ENCODE measurements at places on chromosomes 2 and 18.

DNA sequence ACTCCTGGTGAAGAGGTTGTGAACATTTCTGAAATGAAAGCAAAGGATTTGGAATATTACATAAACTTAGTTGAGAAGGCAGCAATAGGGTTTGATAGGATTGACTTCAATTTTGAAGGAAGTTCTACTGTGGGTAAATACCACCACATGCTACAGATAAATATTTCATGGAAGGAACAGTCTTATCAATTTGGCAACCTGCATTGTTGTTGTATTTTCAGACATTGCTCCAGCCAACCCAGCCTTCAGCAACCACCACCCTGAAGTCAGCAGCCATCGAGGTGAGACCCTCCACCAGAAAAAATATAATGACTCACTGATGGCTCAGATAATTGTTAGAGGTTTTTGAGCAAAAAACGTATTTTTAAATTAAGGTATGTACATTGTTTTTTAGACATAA, 10.0 kb downstream of the RDH14 start:
- no peak for DNase-seq

DNA sequence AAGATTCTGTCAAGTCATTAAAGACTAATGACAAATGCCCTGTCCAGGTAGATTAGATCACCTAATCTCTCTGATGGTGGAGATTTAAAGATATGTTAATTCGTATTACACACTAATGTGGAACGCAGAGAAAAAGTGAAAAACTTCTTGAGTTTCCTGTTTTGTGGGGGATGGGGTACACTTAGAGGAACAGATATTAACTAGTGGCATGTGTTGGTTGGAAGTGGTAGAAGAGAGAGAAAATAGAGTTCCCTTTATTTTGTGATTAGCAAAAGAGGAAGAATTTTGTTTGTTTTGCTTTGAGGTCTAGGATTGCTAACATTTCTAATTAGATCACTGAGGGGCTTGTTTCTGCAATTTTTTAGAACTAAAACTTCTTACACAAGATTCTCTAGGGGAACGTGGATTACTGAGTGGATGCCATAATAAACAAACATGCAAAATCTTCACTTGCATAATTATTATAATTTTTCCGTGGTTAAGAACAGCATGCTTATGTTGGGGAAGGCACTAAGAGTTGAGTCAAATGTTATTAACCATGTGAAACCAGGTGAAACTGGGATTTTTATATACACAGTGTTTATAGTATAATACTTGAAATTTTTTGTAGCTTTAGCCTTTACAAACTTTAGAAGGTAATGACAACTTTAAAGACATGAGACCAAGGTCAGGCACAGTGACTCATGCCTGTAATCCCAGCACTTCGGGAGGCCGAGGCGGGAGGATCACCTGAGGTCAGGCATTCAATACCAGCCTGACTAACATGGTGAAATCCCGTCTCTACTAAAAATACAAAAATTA, 97.4 kb upstream of the STK17B start:
- DNase-seq = no peak

DNA sequence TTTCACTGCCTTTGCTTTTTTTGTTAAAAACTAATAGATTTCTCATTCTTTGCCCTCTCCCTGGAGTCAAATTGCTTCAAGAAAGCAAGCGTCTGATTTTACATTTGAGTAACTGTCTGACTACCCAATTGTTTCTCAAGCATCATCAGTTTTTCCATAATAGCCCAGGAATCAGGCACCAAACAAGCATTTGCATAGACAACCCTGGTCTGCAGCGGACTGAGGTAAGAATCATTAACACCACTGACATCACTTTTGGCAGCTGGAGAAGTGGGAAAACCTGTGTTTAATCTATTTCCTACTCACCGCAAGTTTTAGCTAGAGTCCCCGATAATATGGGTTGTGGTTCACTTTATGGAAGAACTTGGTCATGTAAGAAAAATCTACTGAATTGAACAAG, 55.7 kb downstream of the IRS1 start:
- DNase-seq = no peak

GRCh38 chr2:168439536-168439935, 16.5 kb upstream of the CERS6 start:
- no peak for DNase-seq

DNA sequence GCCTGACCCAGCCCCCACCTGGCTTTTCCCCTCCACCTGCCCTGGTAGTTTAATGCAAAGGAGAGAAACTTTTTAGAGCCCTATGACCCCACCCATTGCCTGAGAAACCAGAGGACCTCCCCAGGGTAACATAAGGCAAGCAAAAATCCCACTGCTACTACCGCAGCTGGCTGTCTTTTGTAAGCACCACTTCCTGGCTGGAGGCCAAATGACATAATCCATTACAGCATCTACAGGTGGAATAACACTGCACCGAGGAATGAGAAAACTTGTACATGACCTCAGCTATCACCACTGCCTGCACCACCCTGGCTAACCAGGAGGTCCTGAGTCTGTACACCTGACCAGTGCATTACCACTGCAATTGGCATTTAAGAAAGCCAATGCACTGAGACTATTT, 149.6 kb upstream of the GALNT5 start:
- DNase-seq = no peak

DNA sequence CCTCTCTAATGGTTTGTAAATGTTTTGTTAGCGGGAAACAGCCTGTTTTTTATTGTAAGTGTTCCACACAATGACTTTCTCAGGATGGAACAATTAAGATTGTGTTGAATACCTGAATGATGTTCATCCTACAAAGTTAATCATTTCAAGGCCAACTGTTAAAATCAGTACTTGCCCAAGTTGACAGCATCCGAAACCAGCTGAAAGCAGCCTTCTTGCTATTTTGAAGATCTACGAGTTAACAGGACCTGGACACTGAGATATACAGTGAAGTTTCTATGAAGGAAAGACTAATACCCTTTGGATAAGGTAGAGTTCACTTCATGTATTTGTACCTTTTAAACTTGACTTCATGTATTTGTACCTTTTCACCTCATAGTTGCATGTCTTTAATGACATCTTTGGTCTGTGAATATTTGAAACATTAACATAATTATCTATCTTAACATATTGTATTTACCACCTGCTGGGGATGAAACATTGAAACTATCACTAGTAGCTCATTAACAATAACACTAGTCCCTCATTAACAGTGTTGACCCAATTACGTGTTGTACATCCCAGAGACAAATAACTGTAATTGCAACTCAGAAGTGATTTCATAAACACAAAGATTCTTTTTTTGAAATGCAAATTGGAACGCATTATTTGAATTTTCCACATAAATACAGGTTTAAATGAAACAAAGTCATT, 556.0 kb upstream of the MEX3C start:
- no peak for DNase-seq

DNA sequence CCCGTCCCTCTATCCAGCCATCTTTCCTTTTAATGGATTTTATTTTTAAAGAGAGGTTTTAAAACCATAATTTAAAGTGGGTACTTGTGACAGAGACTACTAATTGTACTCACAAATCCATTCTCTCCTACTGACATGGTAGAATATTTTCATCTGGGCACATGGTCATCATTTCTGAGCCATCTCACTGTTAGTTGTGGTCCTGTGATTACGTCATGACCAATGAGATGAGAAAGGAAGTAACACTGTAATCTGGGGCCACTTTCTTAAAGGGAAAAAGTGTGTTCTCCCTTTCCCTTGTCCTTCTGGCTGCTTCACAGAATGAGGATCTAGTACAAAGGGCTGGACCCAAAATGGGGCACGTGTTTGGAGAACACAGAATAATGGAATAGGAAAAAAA, 538.7 kb downstream of the CMPK2 start:
- no peak for DNase-seq

- DNase-seq = no peak
Measured at GRCh38 chr2:62197011-62197924, 1.4 kb downstream of the B3GNT2 start.

DNA sequence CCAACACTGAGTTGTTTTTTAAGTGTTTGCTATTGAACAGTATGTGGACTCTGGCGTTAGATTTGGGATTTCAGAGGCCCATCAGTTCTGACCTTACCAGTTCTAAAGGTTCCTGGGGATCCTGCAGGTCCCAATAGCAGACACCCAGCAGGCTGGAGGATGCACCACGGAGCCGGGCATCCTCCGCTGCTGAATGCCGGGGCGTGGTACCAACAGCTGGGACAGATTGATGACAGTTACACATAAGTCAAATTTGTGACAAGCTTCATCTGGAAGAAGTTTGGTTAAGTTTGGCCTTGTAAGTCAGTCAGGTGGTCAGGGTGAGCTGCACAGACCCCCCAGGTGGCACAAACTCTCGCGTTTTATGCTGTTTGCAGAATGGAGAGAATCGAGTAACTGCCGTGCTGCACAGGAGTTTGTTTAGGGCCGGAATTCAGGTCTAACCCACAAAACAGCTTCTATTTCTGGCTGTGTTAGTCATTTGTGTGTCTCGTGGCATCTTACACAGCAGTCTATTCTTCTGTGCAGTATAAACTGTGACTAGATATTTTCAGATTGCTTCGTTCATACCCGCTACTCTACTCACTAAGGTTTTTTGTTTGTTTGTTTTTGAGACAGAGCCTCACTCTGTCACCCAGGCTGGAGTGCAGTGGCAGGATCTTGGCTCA, 19.2 kb downstream of the CTDP1 start:
- no peak for DNase-seq

DNA sequence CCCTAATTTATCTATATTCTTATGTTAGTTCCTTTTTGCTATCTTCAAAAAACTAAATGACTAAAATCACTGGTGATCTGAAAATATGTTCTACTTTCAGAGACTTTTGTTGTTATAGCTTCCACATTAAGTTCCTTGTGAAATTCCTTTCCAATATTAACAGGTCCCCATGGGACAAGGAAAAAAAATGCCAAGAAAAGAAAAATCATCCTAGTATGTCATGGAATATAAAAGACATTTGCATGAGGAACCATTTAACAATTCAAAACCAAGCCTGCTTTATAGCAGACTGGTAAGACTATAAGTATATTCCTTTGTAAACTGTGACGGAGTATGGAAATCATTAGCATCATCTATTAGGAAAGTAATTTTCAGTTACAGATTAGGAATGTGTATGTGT, 48.1 kb downstream of the COBLL1 start:
- DNase-seq = no peak

DNA sequence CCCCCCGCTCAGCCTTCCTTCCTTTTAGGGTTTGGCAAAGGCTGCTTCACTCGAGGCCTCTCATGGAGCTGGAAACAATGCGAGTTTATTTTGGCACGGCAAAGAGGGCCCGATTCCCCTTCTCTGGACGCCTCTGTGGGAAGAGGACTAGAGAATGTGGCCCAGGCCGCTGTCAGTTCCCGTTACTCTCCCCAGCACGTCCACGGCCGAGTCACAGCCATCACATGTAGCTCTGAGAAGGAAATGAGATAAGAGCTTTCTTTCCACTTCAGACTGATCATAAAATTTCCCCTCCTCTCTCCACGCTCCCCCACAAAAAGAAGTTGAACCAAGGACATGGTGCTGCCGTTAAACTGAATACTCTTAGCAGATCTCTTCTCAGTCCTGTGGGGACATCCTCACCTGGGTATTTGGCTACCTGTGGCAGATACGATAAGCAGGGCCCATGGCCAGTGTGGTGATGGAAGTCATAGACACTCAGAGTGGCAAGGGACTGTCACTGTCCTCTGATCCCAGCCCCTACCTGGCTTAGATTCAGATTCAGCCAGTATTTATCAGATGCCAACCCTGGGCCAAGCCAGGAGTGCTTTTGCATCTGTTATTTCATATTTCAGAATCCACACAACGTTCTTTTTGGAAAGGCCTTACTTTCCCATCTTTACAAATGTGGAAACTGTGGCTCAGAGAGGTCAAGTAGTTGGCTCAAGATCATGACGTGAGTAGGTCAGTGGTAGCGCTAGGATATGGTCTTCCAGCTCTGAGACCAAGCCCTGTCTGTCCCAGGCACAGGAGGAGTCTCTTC, 101.2 kb downstream of the MCFD2 start:
- DNase-seq = no peak

DNA sequence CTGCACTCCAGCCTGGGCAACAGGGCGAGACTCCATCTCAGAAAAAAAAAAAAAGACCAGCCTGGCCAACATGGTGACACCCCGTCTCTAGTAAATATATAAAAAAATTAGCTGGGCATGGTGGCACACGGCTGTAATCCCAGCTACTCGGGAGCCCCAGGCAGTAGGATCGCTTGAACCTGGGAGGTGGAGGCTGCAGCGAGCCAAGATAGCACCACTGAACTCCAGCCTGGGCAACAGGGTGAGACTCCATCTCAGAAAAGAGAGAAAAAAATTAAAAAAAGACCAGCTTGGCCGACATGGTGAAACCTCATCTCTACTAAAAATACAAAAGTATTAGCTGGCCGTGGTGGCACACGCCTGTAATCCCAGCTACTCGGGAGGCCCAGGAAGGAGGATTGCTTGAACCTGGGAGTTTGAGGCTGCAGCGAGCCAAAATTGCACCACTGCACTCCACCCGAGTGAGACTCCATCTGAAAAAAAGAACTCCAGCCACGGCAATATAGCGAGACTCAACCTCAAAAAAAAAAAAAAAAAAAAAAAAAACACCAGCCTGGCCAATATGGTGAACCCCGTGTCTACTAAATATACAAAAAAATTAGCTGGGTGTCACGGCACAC, 346.1 kb upstream of the PLGLB2 start:
- no peak for DNase-seq

DNA sequence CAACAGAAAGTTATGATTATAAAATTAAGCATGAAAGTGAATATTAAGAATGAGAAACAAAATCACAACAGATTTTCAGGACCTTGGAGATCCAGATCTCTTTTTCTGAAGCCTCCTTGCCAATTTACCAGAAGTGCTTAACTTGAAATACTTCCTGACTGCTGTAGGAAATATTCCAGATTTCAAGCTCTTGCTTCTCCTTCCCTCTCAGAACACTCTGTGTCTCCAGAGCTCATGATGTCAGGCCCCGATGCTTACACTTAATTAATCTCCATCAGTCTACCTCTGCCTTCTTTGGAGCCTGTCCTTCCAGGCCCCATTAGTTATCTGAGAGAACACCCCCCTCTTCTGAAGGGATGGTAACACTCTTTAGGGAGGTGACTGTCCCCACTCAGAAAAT, 20.7 kb upstream of the NT5C1B start:
- no peak for DNase-seq

DNA sequence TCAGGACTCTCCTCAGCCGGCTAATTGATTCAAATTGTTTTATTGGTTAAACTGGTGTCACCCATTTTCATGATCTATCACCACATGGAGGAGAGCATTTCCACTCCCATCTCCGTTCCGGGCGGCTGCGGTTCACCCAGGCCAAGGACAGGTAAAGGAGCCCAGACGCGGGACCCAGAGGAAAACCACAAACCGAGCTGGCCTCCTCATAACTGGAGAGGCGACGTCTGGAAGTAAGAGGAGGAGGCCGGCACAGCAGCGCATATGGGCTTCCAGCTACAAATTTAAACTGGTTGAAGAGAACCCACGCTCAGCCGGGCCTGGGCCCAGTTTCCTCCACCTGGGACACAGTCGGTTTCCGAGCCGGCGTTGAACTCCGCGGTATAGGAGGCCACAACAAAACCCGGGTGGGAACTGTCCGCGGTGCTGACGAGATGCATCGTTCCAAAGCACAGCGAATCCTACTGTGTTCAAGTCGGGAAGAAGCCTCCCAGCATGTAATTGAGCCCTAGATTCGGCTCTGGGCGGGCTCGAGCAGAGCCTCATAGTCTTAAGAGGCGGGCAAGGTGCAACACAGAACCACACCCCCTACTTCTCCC, 3.0 kb upstream of the SKOR2 start:
- DNase-seq = no peak
